ENCODE measurements at places on chromosomes 7 and 10.

- no peak for DNase-seq
Measured at GRCh38 chr10:99912041-99912440, 97.7 kb downstream of the DNMBP start.

- peak; percentile 1 for DNase-seq
Measured at GRCh38 chr10:23994459-23995046, 214.4 kb upstream of the KIAA1217 start.

- DNase-seq, result no peak
Measured at GRCh38 chr7:374706-375311, 84.8 kb downstream of the FOXL3 start.

DNA sequence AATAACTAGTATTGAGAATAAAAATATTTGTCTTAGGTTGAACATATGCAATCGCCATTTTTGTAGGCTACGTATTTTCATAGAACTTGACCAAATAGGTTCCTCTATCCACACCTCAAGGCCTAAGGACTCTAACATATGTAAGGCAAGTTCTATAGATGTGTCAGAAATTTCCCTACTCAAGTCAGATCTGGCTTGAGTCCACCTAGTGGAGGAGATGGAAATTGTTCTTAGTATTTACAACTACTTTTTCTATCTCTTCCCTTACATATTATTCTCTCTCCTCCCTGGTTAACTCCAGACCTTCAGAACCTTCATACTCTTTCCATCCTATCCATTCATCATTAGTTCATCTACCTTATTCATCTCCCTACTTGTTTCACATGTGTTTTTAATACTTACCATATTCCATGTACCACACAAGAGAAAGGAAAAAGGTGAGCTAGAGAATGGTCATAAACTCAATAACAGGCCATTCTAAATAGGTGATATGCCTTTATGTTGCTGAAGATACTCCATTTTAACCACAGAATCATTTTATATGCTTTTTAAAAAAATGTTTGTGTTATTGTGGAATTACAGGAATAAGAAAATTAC, 174.5 kb upstream of the HDAC9 start:
- DNase-seq, result no peak

GRCh38 chr10:132829403-132829802, 43.5 kb upstream of the NKX6-2 start:
- no peak for DNase-seq

DNA sequence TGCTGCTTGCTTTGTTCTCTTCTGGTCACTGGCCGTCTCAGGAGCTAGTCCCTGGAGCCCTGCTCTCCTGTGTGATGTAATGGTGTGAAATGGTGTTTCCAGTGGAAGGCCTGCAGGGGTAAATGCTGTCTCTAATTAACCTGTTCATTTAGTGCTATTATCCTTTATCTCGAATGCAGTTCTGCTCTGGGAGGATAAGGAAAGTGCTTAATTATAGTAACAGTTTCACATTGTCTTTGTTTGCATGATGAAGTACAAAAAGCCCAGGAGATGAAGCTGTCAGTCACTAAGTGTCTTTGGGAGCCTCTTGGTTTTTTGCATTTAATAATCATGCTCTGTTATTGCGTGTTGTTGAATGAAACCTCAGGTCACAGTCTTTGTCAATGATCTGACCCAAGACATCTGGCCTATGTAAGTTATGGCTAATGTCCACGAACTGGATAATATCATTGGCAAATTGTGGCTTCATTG, 755.3 kb upstream of the GALNT17 start:
- no peak for DNase-seq

DNA sequence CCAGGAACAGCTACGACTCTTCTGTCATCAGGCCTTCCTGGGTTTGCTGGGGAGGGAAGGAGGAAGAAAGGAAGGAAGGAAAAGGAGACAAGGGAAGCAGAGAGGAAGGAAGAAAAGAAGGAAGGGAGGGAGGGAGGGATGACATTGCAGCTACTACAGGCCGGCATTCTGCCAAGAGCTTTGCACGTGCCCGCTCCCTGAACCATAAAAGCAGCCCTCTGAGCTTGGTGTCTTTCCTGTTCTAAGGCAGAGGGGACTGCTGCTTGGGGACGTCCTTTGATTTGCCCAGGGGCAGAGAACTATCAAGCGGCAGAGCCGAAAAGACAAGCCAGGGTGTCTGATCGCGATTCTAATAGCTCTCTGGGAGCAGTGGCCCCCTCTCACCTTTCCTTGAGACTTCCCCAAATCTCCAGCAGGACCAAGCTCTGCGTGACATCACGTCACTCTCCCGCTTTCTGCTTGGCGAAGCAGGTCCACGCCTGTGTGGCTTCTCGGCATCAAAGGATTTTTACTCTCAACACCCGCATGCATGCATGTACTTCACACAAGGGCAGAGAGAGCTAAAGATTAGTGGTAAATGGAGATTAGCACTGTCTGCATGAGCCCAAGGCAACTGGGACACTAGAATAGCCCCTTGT, 167.8 kb upstream of the AUTS2 start:
- DNase-seq, result no peak

DNA sequence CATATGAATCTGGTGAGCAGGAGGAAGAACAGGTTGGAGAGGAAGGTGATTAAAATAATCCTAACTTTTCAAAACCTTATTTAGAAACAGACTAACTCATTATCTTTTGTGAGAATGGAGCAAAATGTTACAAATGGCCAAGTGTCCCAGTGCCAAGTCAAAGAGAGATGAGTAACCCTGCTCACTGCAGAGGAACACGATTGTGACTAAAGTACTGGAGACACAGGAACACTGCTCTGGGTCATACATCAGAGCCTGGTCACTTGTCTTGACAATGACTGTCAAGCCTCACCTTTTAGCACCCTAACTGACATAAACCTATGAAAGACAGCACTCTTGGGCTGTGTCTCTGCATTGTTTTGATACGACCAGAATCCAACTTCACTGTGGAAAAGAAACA, 108.8 kb downstream of the SGMS1 start:
- no peak for DNase-seq

- DNase-seq, result no peak
Measured at GRCh38 chr10:97974526-97975525, 55.6 kb downstream of the CRTAC1 start.

GRCh38 chr10:104077247-104077646, 8.4 kb downstream of the COL17A1 start:
- no peak for DNase-seq

GRCh38 chr7:91291302-91291701, 27.1 kb downstream of the FZD1 start:
- no peak for DNase-seq

DNA sequence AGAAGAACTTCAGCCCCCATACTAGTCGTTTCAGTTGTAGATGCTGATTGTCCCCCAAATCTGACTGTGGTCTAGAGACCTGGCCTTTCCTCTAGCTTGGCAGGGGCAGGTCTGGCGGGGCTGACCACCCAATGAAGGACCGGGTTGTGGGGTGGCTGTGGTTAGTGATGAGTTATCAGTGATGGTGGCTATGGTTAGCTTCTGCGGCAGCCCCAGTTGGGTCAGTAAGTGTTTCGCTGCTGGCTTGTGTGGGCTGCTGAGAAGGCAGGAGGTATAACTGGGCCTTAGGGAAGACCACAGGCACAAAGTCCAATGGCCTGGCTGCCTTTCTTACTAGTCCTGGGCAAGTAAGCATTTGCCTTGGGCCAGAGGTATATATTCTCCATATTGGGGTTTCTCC, 21.3 kb downstream of the VWA2 start:
- DNase-seq, result no peak

DNA sequence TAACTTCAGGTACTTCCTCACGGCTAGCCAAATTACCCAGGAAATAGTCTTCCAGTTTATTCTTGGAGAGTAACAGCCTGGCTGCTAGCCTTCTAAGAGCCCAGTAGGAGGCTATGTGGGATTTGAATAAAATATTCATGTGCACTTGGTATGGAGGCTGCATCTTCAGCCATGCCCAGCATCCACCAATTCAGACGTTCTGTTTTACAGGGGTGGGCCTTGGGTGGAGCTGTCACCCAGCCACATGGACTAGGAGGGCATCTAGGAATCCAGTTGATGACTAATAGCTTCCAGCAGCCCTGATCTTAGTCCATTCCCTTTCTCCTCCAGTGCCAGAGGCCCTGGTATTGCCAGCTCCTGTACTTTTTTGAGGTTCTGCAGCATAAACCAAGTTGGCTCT, 66.3 kb upstream of the ZRANB1 start:
- DNase-seq, result no peak

- no peak for DNase-seq
Measured at GRCh38 chr7:114150689-114151088, 231.9 kb upstream of the PPP1R3A start.

DNA sequence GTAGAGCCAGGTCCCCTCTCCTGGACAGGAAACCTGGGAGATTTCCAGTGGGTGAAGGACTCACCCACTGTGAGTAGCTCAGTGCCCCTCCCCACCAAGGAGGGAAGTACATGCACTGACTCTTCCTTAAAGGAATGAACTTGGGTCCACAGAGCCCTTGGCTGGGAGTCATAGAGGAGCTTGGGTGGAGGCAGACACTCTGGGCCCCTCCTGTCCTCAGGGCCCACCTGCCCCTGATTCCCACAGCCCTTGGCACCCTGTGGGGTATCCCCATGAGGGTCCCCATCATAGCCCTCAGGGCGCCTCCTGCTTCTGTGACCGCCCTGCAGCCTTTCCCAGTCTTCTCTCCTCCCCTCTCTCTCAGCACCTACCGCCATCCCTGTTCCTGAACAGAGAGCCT, 3.7 kb downstream of the EN2 start:
- no peak for DNase-seq

DNA sequence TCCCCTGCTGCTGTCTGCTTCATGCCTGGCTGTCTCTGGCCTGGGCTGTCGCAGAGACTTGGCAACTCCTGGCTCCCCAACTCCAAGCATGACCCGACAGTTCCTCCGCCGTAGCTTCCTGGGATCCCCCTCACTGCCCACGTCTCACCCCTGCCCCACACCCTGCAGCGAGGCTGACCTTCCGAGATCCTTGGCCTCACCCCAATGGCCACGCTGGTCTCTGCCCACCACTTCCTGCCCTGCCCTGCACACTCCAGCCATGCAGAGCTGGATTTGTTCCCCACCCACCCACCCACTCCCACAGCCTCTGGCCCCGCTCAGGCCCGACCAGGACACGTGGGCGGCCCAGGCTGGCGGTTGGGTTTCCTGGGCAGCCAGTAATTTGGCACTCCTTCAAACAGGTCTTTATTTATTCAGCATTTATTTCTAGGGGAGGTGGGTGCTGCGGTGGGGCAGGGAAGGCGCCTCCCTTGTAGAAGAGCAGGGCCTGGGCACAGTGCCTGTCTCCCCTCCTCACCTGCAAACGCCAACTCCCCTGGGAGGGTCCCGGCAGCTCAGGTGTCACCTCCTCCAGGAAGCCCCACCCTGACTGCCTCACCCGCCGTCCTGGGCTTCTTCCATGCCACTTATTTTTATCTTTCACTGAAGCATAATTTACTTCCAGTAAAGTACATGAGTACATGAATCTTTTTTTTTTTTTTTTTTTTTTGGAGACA, 25.5 kb downstream of the GTF2IRD1 start:
- DNase-seq, result peak; percentile 79

- peak; percentile 46 for DNase-seq
Measured at GRCh38 chr10:7243873-7244272, 167.0 kb downstream of the SFMBT2 start.

- DNase-seq, result no peak
Measured at GRCh38 chr7:33806298-33807154, 98.8 kb upstream of the BMPER start.

DNA sequence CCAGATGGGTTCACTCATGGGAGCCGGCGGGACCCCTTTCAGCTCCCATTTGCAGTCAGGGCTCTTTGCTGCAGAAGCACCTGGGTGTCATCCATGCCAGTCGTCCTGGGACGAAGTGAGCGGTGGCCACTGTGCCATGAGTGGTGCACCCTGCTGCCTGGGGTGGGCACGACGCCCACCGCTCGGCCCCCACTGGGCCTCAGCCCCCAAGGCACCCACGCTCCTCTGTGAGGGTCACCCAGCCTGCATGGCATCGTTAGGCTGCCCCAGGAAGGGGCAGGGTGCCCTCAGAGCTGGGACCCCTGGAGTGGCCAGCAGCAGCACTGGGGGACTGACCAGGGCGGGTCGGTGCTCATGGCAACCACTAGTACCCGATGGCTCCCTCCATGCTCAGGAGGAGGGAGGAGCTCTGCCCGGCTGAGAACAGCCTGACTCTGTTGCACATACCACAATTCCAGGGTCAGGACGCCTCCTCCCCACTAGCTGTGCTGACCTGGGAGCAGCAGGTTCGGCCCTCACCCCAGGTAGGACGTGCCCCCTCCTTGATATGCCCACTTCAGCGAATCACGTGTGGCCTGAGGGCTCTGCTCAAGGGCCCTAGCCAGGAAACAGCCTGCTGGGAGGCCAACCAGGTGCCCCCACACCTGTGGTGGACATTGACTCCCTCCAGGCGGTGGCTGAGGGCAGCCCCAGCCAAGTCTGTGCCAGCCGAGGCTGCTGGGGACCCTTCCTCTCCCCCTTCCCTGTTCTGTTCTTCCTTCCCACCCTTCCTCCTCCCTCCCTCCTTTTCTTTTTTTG, 28.5 kb upstream of the CFAP46 start:
- DNase-seq, result no peak

- no peak for DNase-seq
Measured at GRCh38 chr7:106205621-106206222, 79.1 kb downstream of the NAMPT start.

DNA sequence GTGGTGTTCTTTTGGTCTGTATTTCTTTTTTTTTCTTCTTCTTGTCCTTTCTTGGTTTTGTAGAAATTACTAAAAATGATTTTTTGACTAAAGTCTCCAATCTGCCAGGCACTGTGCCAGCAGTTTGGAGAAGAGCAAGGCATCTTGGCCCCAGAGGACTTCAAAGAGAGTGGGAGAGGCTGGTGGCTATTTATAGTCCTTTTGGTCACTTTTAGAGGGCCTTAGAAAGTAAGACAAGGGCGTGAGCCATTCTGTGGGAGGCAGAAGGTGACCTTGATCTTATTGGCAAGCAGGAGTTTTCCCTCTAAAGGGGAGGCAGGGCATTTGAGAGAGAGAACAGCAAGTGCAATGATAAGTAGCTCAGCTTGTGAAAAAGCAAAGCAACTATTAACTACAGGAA, 211.9 kb downstream of the GALNT17 start:
- DNase-seq, result no peak

- peak; percentile 68 for DNase-seq
Measured at GRCh38 chr10:97683556-97684367, 3.3 kb downstream of the AVPI1 start.

DNA sequence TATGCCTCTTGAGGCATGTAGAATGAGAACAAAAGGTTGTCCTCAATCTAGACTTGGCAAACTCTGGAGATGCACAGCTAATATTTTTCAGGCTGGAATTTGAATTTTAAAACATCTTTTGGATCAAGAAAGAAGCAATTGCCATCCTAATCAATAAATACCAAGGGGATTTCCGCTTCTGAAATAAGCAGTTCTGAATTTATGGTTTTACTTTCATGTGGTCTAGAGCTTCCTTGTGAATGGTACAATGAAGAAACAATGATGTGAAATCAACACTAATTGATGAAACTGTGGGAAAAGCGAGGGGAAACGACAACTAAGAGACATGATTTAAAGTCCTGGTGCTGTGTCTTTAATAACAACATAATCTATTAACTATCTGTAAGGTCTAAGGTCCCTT, 1202.7 kb downstream of the SORCS3 start:
- no peak for DNase-seq

- no peak for DNase-seq
Measured at GRCh38 chr10:128630787-128631252, 504.6 kb upstream of the MKI67 start.

GRCh38 chr7:137681657-137682562, 164.9 kb downstream of the DGKI start:
- peak; percentile 48 for DNase-seq

GRCh38 chr10:110219884-110220283, 12.5 kb downstream of the MXI1 start:
- DNase-seq, result no peak

GRCh38 chr10:42630537-42631134, 7.7 kb downstream of the ZNF33B start:
- no peak for DNase-seq

Measured in inflammatory macrophage treated with lipopolysaccharide for 1 hour (primary cell).